ENCODE measurements at places on chromosomes 4 and X.

DNA sequence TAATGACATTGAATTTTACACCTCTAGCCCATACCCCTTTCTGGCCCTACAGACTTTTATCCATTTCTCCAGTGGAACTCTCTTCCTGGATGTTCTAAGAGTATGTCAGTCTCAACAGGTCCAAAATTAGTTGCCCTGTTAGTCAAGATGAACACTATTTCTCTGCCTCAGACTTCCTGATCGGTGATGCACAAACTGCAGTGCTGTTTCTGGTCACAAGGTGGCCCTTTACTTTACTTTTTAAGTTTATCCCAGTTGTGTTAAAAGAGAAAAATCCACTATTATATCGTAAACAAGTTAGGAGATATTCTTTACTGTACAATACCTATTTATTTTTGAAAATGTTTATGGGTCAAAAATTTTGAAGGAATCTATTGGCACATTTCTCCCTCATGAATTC lies 13.1 kb downstream of the TCEAL7 start:
- peak; percentile 33 for DNase-seq

GRCh38 chr4:158170691-158171561 lies 1.9 kb downstream of the GASK1B start:
- DNase-seq = no peak

DNA sequence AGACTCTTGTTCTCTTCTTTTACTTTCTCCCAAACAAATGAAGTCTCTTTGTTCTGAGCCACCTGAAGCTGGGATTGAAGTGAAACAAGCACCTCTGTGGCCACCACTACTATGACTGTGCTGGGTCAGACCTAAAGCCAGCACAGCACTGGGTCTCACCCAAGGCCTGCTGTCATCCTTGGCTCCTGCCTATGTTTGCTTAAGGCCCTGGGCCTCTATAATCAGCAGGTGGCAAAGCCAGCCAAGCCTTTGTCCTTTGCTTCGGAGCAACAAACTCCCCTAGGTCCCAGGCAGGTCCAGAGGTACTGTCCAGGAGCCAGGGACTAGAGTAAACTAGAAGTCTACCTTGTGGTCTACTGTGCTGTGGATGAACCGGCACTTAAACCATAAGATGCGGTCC lies 220.6 kb upstream of the ARSJ start:
- no peak for DNase-seq

DNA sequence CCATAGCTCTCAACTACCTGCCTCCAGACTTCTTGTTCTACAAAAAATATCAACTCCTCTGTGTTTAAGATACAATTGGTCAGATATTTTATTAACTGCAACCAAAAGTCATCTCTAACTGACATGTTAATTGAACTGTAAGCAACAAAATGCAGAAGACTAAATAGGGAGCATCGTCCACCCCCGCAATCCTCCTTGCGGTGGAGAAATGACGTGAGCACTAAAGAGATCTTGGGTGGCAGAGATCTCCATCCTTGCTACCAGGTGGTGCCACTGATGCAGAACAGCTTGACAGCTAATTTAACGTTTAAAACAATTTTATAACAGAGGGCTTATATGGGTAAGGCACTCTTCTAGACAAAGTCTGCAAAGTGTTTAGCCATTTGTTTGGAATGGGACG lies 164.4 kb upstream of the FTHL17 start:
- no peak for DNase-seq

- no peak for DNase-seq
These were observed 30.6 kb downstream of the GUCY1B1 start for GRCh38 chr4:155789391-155789790.

GRCh38 chrX:135541351-135541750 lies 20.9 kb downstream of the INTS6L start:
- no peak for DNase-seq

GRCh38 chr4:156676116-156676851 lies 295.3 kb downstream of the PDGFC start:
- DNase-seq = no peak
